ENCODE measurements at places on chromosomes 3 and 15. TPM values are rescaled to one million over a fixed set of nuclear protein-coding genes. Genes with fewer than 3 reads are reported as not detected.

FAM227B gene
- 16.6 TPM for total RNA-seq

EBLN2 gene
- 12.1 TPM for total RNA-seq

FAM174B gene
- 17.9 TPM for total RNA-seq

WDR93 gene
- 1.6 TPM for total RNA-seq

LSMEM2 gene
- total RNA-seq, result 3.2 TPM

ARHGEF26 gene
- 12.0 TPM for total RNA-seq

SLC28A1 gene
- 6.6 TPM for total RNA-seq

DPPA2 gene
- 0.41 TPM for total RNA-seq

ZNF619 gene
- total RNA-seq, result 9.6 TPM

SERPINI2 gene
- 0.82 TPM for total RNA-seq

VWA5B2 gene
- 0.99 TPM for total RNA-seq

ECE2 gene
- not detected for total RNA-seq

THSD4 gene
- 65.6 TPM for total RNA-seq

GTF2E1 gene
- total RNA-seq, result 10.4 TPM

HESX1 gene
- total RNA-seq, result 0.76 TPM

EIF2B5 gene
- total RNA-seq, result 32.2 TPM

BLM gene
- total RNA-seq, result 6.5 TPM

DUOXA1 gene
- 0.93 TPM for total RNA-seq

PLA2G4D gene
- total RNA-seq, result not detected

ARL14 gene
- not detected for total RNA-seq

MYL3 gene
- 23.5 TPM for total RNA-seq

PIK3CB gene
- total RNA-seq, result 23.1 TPM

ACKR2 gene
- total RNA-seq, result 6.4 TPM

SATB1 gene
- total RNA-seq, result 49.2 TPM

XIRP1 gene
- 10.2 TPM for total RNA-seq

SLC12A8 gene
- total RNA-seq, result 7.2 TPM

ARRDC4 gene
- 27.7 TPM for total RNA-seq

PCYT1A gene
- total RNA-seq, result 53.2 TPM
